Upper lobe of left lung (tissue), 6 donors: ENCODE measurements at places on chromosomes 12 and 14.

GRCh38 chr12:124088217-124088907 lies 115.3 kb downstream of the ZNF664 start:
- no peak for DNase-seq

GRCh38 chr12:124764451-124764850 lies 99.2 kb downstream of the SCARB1 start:
- no peak for DNase-seq

DNA sequence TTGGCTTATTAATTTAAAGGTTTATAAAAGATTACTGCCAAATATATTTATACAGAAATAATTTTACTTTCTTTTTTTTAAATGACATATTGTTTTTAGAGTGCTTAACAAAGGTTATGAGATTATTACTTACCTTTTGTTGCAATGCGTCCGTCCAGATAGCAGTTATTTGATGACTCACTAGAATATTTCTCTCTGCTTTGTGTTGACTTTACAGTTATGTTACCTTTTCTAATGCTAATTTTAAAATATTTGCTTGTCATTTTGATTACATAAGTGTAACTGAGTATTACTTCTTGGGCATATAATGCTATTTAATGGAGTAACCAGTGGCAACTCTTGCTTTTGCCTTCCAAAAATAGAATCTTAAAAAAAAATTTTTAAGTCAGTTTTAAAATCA lies 6.3 kb upstream of the PZP start:
- DNase-seq = no peak

DNA sequence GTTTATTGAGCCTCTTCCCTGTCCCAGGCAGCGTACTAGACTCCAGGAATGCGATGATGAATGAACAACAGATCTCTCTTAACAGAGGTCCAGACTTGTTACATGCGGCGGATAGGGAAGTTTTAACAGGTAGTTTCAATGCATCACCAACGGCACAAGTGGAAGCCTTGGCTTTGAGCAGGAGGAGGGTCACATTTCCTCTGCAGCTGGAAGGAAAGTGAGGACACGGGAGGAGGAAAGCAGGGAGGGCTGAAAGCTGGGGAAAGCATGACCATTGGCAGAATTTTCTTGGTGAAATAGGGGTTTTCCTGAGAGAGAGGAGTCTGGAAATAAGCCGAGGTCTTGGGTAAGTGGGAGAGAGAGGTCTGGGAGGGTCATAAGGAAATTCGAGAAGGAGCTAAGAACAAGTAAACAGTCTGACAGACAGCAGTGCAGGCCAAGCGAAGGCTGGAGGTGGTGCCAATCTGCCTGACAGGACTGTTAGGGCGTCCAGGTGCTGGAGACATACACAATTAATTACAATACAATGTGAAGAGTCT lies 15.4 kb downstream of the BHLHE41 start:
- no peak for DNase-seq

GRCh38 chr12:77152623-77153193 lies 87.3 kb upstream of the E2F7 start:
- DNase-seq = no peak

- no peak for DNase-seq
Measured at GRCh38 chr12:116771651-116772050, 33.5 kb downstream of the RNFT2 start.

DNA sequence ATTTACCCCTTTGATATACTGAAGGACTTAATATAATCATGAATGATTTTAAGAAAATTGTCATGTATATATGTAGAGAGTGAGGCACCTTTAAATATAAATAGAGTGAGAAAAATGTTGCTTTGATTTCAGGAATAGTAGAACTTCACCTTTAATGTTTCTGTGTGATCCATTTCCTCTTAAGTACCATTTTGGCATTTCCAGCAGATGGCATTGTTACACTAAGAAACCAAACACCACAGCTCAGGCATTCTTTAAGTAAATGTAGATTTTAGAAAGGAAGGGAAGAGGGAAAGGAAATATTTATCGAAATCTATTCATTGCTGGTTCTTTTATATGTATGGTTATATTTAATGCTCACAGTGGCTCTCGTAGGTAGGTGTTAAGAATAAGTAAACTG lies 556.7 kb upstream of the FBXO33 start:
- DNase-seq = no peak

DNA sequence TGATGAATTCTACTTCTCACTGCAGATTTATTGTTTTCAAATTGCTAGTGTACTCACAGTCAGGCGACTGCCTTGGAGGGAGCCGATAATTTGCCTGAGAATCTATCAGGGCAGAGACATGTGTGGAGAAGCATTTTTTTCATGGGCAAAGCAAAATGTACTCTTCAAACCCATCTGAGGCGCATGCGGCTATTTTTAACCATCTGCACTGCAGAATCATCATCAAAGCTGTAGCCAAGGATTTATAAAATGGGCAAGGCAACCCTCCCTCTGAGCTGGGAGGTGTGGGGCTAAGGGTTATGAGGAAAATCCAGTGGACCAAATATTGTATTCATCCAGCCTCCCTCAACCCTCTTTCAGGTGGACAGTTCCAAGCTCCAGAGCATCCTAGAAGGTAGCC lies 37.7 kb downstream of the BEST3 start:
- no peak for DNase-seq
